ENCODE measurements at places on chromosomes 3 and 15.
A peak's percentile ranks its signal among the peaks of the same experiment; 100 is the strongest.

GRCh38 chr3:42853739-42854302 lies 21.9 kb downstream of the CYP8B1 start:
- DNase-seq, result no peak

DNA sequence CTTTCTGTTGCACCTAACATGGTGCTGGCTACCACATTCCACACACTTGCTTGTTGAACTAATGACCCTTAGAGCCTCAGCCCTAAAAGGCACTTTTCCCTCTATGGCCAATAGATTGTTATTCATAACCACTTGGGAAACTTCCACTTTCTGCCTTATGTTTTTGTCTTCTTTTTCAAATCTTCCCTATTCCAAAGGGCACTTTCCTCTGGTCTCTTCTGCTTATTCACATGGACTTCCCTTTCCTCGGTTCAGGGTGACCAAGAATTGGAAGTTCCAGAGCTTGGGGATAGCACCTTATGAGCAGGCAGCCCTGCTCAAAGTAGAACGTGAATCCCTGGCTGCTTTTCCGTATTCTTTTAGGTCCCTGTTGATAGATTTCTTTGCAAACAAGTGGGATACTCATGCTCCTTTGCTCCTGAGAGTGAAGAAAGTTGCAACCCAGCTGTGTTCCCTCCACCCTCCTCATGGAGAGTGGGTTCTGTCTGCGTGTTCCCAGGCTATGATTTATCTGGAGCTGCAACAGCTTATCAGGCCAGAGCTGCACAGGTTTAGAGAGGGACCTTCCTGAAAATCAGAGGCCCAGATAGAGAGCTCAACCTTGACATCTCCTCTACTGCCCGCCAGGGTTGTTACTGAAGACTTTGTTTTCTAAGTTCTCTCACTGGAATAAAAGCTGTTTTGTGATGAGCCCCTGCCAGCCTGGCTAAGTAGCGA lies 58.8 kb upstream of the MYZAP start:
- DNase-seq, result no peak

GRCh38 chr3:67515778-67516177 lies 138.6 kb downstream of the SUCLG2 start:
- DNase-seq, result no peak

GRCh38 chr3:17945018-17945798 lies 202.8 kb upstream of the TBC1D5 start:
- DNase-seq, result no peak

- DNase-seq, result peak; percentile 41
These were observed 215.3 kb downstream of the ROBO2 start for GRCh38 chr3:77254967-77255831.

All from NCI-H446 treated with DMSO at 0.1 percent for 48 hours (cell line).